ENCODE measurements at places on chromosomes 3 and 15. TPM values are rescaled to one million over a fixed set of nuclear protein-coding genes. Genes with fewer than 3 reads are reported as not detected.

Gene TPM1
- polyA plus RNA-seq = 5.4 TPM

Gene CYP8B1
- not detected for polyA plus RNA-seq

Gene SLC22A13
- polyA plus RNA-seq = not detected

Gene FOXB1
- polyA plus RNA-seq = not detected

Gene C3orf49
- polyA plus RNA-seq = not detected

Gene LIPH
- polyA plus RNA-seq = not detected

Gene CD276
- not detected for polyA plus RNA-seq

Gene SI
- polyA plus RNA-seq = not detected

Gene BCHE
- not detected for polyA plus RNA-seq

Gene VIPR1
- polyA plus RNA-seq = 3.1 TPM

Gene ISLR
- polyA plus RNA-seq = not detected

Measured in IgD-negative memory B cell (primary cell).